ENCODE measurements at places on chromosomes 3 and 15.

- DNase-seq, result no peak
These were observed 2.9 kb upstream of the C15orf39 start for GRCh38 chr15:75198560-75199356.

GRCh38 chr3:132623646-132624045, 26.6 kb downstream of the ACKR4 start:
- no peak for DNase-seq

- DNase-seq, result no peak
These were observed 70.8 kb downstream of the USP13 start for GRCh38 chr3:179723617-179724016.

- no peak for DNase-seq
These were observed 1338.8 kb downstream of the NSUN3 start for GRCh38 chr3:95401693-95402092.

- DNase-seq, result no peak
These were observed 37.4 kb downstream of the CPN2 start for GRCh38 chr3:194313560-194314387.

DNA sequence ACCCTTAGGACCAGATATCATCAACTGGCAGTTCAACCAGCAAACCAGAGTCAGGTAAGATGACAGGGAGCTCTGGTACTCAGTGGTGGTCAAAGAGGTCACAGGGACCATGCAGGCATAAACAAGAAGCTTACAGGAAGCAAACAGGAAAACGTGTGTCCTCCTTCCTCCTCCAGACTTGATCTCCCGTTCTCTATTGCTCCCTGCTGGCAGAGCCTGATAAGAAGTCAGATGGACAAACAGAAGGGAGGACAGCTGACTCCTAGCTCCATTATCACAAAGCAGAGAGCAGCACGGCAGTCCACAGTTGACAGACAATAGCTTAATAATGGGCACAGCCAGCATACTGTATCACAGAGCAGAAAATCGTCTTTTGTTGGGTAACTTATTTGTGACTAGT, 156.5 kb upstream of the SLC2A2 start:
- DNase-seq, result no peak

DNA sequence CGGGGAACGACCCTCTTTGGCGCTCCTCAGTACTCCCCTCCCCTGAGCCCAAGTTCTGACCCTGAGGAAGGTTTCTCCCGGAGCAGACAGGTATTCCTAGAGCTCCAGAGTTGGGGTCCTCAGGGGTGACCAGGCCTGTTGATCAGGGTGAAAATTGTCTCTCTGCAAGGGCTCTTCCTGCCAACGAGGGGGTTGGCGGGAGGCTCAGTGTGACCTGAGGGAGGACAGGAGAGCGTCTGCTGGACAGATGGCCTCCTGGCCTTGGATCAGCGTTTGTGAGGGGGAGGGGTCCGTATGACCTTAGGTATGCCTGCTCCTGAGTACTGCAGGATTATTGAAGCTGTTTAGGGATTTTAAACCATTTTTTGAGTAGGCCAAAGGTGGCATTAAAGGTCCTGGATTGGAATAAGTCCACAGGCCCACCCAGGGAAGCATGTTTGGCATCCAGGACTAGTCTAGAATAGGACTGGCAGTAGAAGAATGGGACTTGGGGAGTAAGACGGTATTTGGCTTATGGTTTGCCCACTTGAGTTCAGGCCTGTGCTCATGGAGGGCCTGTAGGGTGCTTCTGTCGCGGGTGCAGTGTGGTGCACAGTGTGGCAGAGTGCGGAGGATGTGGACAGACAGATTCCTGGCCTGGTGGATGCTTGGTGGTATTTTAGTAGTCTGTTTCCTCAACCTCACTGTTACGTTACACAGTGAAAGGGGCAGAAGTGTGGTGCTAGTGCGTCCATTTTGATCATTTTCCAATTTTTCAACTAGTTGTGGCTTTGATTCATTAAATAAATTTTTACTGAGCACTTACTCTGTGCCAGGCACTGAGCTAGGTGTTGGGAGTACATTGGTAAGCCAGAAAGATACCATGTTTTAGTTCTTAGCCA, 959 bp downstream of the ZNF592 start:
- DNase-seq, result no peak
